ENCODE measurements at places on chromosomes 12 and 14.

DNA sequence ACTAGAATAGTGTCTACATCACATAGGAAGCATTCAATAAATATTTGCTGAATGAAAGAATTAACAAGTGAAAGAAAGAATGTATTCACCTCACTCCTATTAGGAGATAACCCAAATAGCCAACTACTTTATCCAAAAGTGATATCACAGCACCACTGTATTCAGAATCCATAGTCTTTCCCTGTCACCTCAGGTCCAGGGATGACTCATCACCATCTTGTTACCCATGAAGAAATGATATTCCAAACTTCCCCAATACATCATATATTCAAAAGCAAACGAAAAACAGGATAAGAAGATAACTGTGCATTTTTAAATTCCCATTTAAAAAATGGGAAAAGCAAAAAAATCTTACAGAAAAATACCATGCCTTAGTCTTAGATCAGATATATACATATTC lies 39.1 kb downstream of the TXNDC16 start:
- DNase-seq = no peak

DNA sequence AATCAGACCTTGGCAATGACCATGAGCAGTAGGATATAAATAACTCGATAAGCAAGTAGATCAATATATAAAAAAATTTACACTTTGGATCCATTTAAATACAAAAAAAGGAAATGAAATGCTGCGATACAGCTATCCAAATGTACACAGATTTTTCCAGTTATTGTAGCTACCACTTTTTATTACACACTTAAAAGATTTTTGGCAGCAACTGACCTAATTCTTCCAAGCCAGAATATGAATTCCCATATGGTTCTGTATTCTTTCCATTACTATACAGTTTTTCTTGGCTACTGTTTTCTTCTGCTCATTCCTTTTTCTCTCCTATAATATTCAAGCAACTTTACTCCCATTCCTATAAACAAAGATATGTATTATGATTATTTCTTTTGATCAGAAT lies 52.2 kb downstream of the TMTC1 start:
- no peak for DNase-seq

DNA sequence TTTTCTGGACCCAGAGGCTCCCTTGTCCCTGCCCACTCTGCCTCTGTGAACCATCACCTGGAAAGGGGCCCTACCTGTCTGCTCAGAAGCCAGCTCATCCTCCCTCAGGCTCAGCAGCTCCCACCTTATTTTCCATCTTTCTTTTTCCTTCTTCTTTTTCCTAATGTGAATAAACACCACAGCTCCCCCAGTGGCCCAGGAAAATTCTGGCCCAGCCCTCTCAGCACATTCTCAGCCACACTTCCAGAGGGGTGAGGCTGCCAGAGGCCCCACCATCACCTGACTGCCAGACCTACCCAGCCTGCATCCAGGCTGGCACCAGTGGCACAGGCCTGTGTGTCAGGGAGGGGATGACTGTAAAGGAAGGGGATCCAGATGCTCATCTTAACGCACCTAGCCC lies 23.0 kb downstream of the ZFHX2 start:
- no peak for DNase-seq

DNA sequence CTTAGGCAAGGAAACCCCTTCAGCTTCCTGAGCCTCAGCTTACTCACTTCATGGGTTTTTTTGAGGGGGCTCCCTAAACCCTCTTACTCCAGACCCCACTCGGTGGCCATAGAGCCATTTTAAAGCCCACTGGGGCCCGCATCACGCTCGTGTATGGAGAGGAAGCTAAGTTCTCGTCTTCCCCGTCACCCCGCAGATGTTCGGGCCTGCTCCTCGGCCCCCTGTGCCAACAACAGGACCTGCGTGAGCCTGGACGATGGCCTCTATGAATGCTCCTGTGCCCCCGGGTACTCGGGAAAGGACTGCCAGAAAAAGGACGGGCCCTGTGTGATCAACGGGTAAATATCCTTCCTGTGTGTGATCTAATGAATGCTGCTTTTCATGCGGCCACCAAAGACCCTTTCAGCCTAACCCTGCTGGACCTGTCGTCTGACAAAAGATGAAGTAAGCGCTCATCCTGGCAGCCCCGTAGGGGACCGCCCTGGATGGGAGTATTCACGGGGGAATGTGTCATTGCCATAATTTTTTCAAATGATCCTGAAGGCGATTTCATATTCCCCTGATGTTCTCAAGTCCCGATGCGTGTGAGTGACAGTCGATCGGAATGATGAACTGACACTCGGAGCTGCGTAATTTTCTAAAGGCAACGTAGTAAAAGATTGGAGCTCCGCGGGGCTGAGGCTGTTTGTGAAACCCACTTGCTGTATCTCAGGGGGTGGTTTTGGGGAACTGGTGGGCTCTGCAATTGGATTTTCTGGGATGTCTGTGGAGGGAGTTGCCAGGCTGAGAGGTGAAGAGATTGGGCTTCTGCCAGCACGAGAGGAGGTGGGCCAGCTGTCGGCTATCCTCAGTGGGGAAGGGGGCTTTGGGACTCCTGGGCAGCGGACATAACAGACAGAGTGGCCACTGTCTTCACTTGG lies 5.4 kb downstream of the DLK1 start:
- no peak for DNase-seq

- DNase-seq = no peak
Observed at GRCh38 chr12:26557326-26557725, 275.7 kb downstream of the ITPR2 start.

DNA sequence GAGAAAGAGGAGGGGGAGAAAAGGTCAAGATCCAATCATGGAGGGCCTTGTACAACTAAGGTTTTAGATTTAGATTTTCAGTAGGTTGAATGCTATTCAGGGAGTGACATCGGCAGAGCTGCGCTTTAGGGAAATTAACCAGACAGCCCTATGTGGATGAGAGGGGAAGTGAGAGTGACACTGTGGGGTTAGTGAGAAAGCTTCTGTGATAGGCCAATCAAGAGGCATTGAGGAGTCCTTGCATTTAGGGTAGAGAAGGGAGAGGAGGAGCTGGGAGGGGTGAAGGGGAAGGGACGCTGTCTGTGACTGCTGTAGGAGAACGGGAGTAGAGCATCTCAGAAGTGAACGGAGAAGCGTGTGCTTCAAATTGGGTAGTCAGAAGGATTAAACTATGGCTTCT lies 3.4 kb downstream of the HSD17B6 start:
- no peak for DNase-seq

GRCh38 chr14:90629471-90629870 lies 186.8 kb downstream of the TTC7B start:
- DNase-seq = no peak

GRCh38 chr14:80605536-80605935 lies 336.0 kb downstream of the CEP128 start:
- no peak for DNase-seq

DNA sequence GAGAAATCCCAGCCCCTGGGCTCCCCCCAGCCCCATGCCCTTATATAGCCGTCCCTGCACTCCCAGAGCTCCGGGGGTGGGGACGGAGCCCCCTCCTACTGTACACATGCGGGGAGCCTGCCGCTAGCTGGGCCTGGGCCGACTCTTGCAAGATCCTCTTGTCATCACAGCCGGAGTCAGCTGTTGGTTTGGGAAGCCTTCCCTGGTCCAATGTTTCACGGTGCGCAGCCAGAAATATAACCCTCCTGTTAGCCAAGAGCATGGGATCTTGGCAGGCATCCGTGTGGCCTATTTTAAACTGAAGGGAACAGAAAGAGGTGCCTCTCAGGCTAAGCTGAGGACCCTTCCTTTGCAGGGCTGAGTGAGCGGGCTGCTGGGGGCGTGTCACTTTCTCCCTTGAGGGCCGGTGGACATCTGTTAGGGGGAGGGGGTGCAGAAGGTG lies 175.3 kb downstream of the TSPAN9 start:
- no peak for DNase-seq

DNA sequence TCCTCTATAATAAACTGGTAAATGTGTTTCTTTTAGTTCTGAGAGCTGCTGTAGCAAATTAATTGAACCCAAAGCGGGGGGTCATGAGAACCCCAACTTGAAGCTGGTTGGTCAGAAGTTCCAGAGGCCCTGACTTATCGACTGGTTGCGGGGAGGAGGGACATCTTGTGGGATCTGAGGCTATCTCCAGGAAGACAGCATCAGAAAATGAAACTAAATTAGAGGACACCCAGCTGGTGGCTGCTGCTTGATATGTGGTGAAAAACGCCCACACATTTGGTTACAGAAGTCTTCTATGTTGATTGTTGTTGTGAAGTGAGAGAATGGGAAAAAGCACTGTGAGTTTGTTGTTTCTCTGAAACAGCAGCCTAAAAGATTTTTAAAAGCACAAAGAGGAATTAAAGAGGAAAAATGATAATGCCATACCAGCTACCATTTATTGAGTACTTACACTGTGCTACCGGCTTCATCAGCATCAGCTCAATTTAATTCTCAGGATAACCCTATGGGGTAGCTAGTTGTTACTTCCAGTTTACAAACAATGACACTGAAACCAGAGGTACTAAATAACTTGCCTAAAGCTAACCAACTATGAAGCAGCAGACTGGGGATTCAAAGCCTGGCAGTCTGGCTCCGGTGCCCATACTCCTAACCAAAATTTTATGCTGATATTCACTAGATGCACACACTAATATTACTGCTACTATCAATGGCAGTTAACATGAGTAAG lies 24.3 kb downstream of the DDX24 start:
- no peak for DNase-seq

DNA sequence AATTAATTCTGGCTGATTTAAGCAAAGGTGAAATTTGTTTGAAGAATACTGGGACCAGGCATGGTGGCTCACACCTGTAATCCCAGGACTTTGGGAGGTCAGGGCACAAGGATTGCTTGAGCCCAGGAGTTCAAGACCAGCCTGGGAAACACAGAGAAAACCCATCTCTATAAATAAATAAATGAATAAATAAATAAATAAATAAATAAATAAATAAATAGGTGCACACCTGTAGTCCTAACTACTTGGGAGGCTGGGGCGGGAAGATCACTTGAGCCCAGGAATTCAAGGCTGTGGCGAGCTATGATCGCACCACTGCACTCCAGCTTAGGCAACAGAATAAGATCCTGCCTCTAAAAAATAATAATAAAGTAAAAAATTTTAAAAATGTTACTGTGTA lies 4.4 kb upstream of the C14orf39 start:
- no peak for DNase-seq

GRCh38 chr14:75406856-75407255 lies 21.0 kb upstream of the JDP2 start:
- no peak for DNase-seq

- DNase-seq = no peak
Observed at GRCh38 chr12:30164382-30165318, 380.9 kb upstream of the TMTC1 start.

DNA sequence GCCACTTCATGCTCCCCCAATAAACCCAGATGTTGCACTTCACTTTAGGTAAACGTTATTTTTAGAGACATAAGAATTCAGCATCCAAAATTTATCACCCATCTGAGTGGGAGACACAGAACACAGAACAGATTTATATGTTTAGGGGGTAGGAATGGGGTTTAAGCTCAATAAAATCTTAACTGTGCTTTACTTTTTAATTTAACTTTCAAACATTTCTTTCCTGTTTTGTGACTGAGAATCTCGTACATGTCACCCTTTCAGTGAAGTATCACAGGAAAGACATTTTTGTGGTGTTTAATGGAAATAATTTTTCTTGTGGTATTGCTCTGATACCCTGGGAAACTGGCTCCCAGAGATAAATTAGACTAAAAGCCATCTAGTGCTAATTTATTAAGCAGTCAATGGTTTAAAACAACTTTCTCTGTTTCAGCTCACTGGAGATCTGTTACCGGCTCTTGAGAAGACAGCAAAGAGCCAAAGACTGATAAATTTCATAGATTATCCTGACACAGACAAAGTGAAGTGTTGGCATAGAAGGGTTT lies 148.0 kb upstream of the BMP4 start:
- no peak for DNase-seq

DNA sequence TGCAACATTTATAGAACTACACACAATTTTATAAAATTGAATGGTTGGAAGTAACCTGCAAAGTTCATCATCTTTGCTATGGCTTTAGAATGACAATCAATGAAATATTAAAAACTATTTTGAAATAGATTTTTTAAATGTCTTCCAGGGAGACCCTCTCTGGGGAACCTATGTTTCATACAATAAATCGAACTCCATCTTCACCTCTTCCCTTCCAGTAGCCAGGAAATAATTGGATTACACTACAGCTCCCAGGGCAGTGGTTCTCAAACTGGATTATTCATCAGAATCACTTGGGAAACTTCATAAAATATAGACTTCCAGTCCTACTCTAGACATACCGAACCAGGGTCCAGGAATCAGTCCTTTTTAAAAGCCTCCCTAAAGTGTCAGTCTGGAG lies 328.4 kb downstream of the DUSP6 start:
- no peak for DNase-seq

GRCh38 chr12:47987411-47988072 lies 16.7 kb downstream of the COL2A1 start:
- no peak for DNase-seq

GRCh38 chr12:123973552-123974341 lies 732 bp downstream of the ZNF664 start:
- no peak for DNase-seq

- DNase-seq = no peak
Observed at GRCh38 chr14:96580566-96580965, 78.4 kb downstream of the PAPOLA start.

GRCh38 chr14:104140463-104141331 lies 2.3 kb downstream of the KIF26A start:
- DNase-seq = no peak

DNA sequence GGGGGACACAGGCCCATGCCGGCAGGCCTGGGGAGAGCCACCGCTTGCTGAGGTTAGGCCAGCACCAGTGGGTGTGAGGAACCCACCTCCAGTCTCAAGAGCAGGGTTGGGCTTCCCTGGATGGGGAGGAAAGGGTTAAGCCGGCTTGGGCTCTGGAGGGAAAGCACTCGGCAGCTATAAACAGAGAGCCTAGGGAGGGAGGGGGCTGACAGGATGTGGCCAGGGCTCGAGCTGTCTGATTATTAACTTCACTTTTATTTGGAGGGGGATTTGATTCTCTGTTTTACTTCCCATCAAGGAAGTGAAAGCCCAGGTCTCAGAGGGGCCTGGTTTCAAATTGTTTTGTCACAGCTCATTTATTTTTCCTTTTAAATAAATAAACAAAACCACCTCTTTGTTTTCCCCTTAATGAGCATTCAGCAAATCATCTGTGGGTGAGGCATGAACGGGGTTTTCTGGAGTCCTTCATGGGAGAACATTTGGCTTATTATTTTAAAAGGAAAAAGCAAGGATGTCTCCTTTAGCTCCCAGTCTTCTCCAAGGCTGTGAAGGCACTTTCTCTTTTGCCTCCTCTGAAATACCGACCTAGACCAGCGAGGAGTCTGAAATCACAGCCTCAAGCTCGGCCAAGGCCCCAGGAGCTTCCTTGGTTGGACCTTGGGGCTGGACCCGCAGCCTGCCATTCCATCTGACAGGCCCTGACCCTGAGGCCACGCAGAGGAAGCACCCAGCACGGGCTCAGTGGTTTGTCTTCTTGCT lies 21.9 kb upstream of the ZFP36L1 start:
- DNase-seq = no peak

GRCh38 chr12:104890476-104891096 lies 67.5 kb downstream of the SLC41A2 start:
- no peak for DNase-seq

- no peak for DNase-seq
Observed at GRCh38 chr12:111656016-111656415, 29.7 kb downstream of the BRAP start.

- DNase-seq = no peak
Observed at GRCh38 chr12:9667403-9668160, 1.9 kb upstream of the CLEC2D start.
